ENCODE measurements at places on chromosomes 1 and 21.
A peak's percentile ranks its signal among the peaks of the same experiment; 100 is the strongest.

- DNase-seq = no peak
Observed at GRCh38 chr21:25818121-25818520, 83.3 kb downstream of the GABPA start.

DNA sequence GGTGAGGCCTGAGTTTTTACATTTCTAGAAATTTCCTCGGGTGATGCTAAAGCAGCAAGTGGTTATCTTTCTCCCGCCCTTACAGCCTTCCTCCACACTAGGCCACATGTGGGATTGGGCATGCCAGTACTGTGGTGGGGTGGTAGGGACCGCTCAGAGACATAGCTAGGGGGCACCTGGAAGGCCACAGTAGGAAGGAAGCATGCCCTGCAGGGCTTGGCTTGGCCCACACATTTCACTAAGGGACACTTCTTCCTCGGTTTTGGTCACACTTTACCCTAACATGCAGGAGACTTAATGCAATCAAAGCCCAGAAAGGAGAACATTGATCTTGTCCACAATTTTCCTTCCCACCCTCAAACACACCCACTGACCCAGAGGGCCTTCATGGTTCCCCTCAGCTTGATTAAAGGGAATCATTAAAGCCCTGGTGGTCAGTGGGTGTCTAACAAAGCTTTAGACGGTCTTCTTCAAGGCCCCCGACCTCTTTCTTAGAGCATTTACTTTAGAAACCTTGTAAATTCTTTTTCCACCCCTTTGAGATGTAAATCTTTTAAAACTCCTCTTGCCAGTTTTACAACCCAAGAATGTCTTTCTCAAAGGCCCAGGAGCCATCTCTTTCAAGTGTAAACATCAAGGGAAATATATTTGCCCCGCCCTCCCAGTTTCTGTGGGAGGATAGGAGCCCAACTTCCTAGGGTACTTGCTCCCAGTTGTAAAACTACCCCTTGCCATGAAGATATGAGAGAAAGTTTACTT is 246.4 kb upstream of the PTBP2 start:
- no peak for DNase-seq

DNA sequence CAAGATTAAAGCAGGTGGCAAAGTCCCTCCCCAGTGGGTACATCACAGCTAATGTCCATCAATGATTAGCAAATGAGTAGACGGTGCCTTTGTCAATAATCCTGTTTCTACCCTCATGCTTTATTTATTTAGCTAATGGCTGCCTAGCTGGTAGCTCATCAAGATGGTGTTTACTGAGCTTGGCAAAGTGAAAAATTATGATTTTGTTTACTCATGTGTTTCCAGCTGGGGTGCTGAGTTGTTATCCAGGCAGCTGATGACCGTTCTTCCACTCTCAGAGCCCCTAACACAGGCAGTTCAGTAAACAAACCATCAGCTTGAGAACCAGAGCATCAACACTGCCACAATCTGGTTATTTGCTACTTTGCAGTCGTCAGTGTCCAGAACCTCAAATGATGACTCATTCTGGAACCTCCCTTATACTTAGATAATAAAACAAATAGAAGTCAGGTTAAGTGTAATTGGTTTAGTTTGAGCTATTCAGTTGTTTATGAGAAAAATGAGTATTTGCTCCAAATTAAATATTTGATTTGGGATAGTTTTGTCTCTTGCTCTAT is 163.9 kb downstream of the ST6GALNAC5 start:
- peak; percentile 32 for DNase-seq

GRCh38 chr1:26853156-26853555 is 9.8 kb upstream of the SFN start:
- peak; percentile 90 for DNase-seq

GRCh38 chr1:207342332-207342731 is 20.9 kb downstream of the CD55 start:
- DNase-seq = peak; percentile 11

GRCh38 chr1:186643614-186644013 is 36.6 kb downstream of the PTGS2 start:
- DNase-seq = peak; percentile 68

DNA sequence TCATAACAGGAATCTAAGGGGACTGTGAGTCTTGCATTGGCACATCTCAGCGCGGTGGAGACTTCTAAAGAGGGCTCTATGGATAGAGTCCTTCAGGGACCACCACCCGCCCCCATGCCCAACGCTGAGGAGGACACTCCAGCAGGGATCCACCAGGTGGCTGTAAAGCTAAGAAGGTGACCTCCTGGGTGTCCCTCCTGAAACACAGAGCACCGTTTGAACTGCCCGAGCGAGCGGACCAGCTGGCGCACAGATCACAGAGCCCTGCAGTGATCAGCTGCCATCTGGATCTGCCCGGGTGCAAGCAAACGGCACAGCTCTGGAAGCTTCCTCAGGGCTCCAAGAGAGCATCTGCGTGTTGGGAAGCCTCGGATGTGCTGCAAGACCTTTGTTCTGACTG is 51.3 kb upstream of the LYST start:
- DNase-seq = no peak

- DNase-seq = peak; percentile 87
Observed at GRCh38 chr1:8889925-8890785, 11.7 kb upstream of the ENO1 start.

DNA sequence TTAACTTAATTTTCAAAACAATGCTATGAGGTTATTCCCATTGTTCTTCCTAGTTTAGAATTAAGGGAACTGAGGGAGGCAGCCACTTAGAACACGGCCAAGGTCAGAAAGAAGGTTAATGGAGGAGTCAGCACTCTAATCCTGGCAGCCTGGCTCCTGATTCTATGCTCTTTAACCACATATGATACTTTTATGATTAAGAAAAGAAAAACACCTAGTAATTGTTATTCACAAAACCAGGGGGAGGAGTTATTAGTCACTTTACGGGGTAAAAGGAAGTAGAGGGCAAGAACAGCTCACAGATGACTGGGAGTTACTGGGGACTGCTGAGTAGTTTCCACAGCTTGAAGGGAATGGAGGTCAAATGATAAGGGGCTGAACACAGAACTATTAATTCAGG is 38.6 kb downstream of the GADD45A start:
- peak; percentile 75 for DNase-seq

Measured in fibroblast of skin of back (primary cell).